Left lobe of liver (tissue), 2 donors: ENCODE measurements at places on chromosomes 16 and 17.
A peak's percentile ranks its signal among the peaks of the same experiment; 100 is the strongest.

- no peak for DNase-seq
Measured at GRCh38 chr16:73390936-73391335, 343.0 kb upstream of the ZFHX3 start.

- no peak for DNase-seq
Measured at GRCh38 chr17:10025224-10025623, 120.2 kb upstream of the RCVRN start.

- DNase-seq, result no peak
Measured at GRCh38 chr16:6034511-6034910, 936.9 kb upstream of the EEF2KMT start.

DNA sequence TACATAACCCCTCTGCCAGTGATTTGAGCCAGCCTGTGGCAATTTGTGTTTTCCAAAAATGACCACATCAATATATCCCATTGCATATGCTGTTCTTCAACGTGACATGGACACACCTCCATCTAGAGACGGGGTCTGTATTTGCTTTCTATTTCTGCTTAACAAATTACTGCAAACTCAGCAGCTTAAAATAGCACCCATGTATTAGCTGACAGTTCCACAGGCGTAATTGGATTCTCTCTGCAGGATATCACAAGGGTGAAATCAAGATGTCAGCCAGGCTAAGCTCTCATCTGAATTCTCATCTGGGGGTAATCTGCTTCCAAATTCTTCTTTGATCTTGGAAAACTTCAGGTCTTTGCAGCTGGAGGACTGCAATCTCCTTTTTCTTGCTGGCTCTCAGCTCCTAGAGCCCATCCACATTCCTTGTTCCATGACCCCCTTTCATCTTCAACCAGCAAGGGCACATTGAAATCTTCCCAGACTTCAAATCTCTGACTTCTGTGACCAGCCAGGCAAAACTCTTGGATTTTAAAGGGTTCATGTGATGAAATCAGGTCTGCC lies 8.2 kb downstream of the KRT9 start:
- DNase-seq, result no peak

DNA sequence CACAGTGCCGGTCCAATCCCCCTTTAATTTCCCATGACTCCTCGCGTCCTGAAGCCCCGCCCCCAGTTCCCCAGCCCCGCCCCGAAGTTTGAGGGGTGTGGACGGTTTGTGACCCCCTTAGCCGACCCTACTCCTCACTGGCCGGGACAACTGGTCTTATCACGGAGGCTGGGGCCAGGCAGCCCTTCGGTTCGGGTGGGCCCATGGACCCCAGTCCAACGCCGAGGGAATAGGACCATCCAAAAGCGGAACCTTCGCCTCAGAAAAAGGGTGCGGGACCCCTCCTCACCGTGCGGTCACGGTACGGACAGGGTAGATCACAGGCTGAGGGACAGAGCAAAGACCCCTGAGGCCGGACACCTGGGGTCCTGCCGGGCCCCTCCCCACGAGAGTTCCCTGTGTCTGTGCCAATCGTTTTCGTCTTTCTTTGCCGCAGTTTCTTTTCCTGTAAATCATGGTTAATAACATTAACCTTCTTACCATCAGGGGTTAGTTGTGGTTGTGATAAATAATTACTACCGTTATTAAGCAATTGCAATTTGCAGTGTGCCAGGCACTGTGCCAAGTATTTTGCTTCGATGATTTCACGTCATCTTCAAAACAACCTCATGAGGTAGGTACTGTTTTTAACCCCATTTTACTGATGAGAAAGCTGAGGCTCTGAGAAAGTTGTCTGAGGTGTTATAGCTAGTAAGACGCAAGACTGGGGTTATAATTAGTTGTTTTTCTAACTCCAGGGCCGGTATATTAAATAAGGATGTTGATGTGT lies 543 bp downstream of the TMUB2 start:
- DNase-seq, result no peak

DNA sequence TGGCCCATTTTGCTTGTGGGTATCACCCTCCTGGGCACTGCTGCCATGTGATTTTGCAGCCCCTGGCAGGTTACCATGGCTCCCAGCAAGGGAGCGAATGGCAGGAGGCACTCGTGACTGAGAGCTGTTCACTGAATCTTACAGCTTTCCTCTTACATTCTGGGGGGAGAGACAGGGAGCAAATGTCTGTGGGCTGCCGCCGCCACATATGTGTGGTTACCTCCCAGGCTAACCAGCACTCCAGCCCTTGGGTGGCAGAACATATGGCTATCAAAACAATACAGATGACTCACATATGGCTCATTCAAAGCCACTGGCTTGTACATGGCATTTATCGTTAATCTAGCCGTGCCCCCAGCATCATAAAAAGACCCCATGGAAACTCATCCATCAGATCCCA lies 19.8 kb downstream of the GTF3C1 start:
- no peak for DNase-seq

DNA sequence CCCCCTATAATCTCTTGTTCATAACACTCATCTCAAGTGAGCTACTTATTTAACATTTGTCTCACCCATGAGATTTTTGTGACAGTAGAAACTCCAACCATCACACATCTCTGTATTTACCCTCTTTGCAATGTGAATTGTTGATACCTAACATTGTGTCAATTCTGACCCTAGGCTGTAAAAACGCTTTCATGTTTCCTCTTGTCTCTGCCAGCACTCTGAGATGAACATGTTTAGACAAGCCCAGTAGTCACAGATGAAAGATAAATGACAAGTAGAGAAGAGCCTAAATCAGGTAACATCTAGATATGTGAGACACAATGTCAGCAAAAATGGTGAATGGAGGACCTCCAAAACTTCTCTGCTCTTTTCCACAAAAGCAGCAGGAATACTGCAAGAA lies 1254.5 kb upstream of the GOT2 start:
- no peak for DNase-seq

DNA sequence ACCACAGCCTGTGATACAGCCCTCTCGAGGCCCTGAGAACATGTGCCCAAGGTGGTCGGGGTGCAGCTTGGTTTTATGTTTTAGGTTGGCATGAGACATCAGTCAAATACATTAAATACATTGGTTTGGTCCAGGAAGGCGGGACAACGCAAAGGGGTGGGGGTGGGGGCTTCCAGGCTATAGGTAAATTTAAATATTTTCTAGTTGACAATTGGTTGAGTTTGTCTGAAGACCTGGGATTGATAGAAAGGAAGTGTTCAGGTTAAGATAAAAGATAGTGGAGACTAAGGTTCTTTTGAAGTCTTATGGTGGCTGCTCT lies 1.2 kb upstream of the ZKSCAN2 start:
- no peak for DNase-seq

GRCh38 chr16:57146735-57147134 lies 39.1 kb downstream of the PSME3IP1 start:
- peak; percentile 41 for DNase-seq

DNA sequence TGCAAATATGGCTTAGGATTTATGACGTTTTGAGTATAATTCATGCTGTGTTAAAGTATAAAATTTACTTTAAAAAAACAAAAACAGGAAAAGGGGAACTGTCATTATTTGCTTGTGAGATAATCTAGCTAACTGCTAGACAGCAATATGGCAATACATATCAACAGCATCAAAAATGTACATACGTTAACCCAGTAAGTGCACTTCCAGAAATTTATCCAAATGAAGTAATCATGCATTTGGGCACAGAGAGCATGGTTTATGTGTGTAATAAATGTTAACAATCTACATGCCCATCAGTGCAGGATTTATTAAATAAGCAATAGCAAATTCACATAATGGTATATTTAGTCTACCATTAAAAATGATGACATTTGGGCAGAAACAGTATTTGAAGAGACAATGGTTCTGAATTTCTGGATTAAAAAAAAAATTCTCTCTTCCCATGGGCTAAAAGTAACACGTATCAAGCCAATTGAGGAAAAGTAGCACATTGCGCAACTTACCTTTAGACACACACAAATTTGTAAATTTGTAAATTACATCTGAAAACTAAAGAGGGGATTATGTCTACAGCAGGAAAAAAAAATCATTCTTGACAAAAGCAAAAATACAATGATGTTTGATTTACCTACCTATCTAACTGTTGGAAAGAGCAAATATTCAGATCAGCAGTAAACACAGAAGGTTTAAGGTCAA lies 80.2 kb downstream of the CACNG1 start:
- DNase-seq, result no peak

GRCh38 chr16:80846680-80847079 lies 42.3 kb upstream of the CDYL2 start:
- DNase-seq, result no peak

DNA sequence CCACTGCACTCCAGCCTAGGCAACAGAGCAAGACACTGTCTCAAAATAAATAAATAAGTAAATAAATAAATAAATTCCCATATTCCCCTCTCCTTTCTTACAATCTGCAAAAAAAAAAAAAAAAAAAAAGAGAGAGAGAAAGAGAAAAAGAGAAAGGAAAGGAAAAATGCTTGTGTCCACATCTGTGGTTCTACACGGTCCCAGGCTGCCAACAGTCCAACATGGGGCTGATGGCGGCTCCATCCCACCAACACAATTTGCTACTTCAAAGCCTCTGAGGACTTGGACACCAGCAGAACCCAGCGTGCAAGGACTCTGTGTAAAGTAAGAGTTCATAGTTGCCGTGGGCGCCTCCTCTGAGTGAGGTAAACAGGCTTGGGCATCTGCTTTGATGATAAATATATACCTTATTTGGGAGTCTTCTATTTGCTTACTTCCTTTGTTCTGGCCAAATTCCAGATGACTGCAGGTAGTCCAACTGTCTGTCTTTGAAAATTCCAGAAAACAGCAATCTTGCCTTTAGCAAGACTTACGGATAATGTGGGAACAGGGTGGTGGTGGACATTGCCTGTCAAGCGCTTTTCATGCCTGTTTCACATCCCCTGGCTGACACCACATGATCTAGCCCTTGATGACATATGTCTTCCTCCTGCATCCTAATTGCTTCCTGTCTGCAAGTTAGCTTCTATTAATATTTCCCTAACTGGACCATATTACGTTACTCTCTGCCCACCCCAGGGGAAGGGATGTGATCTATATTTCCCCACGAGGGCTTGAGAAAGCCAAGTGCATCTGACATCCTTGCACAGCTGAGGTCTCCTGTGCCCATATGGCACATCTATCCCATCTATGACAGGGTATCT lies 10.1 kb downstream of the LITAF start:
- no peak for DNase-seq

- no peak for DNase-seq
Measured at GRCh38 chr16:88415713-88416323, 33.1 kb downstream of the ZNF469 start.

- DNase-seq, result no peak
Measured at GRCh38 chr16:10312784-10313724, 72.8 kb upstream of the ATF7IP2 start.

DNA sequence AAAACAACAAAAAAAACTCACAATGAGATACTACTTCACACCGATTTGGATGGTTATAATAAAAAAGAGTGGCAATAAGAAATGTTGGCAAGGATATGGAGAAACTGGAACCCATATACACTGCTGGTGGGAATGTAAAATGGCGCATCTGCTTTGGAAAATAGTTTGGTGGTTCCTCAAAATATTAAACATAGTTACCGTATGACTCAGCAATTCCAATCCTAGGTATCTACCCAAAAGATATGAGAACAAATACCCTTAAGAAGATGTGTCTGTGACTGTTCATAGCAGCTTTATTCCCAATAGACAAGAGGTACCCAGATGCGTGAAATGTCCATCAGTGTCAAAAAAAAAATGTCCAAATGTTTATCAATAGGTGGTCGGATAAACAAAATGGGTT lies 7.2 kb downstream of the CPPED1 start:
- DNase-seq, result no peak

DNA sequence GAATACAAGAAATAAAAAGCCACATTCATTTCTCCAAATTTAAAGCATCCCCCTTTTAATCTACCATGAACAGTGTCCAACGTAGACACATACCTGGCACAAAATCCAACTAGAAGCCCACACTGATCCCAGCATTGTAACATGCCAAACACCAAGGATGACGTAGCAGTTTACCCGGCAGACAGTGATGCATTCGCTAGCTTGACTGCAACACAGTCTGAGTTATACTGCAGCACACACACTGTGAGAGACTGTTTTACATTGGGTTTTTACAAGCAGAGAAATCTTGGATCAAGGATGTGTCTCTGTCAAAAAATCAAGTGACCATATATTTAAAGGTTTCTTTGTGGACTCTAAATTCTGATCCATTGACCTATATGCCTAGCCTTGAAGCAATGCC lies 74.5 kb upstream of the C17orf78 start:
- DNase-seq, result no peak

DNA sequence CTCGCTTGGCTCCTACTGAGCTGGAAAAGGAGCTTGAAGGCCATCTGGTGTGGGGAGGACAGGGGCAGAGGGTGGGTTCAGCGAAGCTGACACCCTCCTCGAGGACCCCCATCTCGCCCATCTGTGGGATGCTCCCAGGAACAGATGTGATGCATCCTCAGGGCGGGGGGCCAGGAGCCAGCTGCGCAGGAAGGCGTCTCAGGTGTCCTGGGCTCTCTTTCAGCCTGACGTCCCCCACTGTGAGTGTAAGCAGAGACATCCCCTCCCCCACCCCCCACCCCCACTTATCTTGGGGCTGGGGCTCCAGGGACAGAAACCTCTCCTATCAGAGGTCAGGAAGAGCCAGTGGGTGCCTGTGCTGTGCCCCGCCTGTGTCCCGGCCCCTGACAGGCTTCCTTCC lies 16.2 kb downstream of the KIF19 start:
- DNase-seq, result no peak

DNA sequence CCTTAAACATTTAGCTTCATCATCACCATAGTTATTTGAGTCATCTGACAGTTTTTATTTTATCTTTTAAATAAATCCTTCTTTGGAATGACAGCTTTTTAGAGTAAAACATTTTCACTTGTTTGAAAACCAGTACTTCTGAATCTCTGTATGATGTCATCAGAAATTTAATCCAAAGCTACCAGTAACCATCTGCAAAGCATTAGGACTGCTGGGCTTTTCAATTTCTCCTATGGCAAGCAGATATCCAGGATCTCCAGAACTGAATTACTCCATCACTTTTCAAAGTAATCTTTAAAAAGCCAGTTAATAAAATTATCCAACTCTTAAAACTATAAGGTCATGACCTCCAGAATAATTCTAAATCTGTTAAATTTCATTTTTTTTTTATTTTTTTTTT lies 51.5 kb downstream of the CHCT1 start:
- DNase-seq, result no peak

- no peak for DNase-seq
Measured at GRCh38 chr16:82694239-82694874, 67.6 kb downstream of the CDH13 start.

DNA sequence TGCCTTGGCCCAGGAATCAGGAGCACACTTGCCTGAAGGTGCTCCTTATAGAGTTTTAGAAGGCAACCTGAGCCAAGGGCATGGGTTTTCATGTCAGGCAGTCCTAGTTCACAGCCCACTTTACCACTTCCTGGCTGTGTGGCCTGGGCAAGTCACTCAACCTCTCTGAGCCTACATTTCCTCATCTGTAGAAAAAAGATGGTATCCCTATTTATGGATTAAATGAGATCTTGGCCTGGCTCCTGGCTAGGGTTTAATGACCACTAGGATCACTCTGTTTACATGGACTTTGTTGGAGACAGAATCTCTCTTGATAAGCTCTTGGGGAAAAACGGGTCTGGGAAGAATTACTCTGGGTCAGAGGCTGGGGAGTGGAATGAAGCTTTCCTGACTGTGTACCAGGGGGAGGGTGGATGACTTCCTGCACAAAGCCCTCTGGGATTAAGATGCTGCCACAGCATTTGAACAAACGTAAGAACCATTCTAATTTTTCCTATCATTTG lies 2.3 kb downstream of the MT2A start:
- DNase-seq, result peak; percentile 59

GRCh38 chr16:65494609-65495008 lies 372.7 kb upstream of the CDH11 start:
- DNase-seq, result no peak
